HFFc6 (cell line): ENCODE measurements at places on chromosomes 11 and 22. TPM values are rescaled to one million over a fixed set of nuclear protein-coding genes. Genes with fewer than 3 reads are reported as not detected.

GRCh38 chr22:41491374-41492100 lies 22.6 kb downstream of the ACO2 start:
- DNase-seq: no peak

DNA sequence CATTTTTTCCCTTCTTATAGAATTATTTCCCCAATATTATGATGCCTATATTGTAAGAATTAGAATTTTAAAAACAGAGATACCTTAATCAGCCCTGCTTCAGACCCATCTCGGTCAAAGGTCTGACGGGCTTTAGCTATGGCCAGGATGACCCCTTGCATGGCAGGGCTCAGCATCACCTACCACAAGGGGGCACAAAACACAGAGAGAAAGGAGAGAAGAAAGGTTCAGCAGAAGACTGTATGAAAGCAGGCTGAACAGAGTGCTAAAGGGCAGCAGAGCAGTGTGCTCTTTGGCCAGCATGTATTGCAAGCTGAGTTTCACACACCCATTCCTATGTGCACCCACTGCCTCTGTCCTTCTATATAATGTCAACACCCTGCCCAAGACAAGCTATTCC lies 26.8 kb downstream of the CLDN25 start:
- DNase-seq: peak; percentile 31

Gene NPAS4
- 0.12 TPM in 1 of 3 replicates, not detected in the others for total RNA-seq

GRCh38 chr11:13851691-13852090 lies 110.8 kb upstream of the SPON1 start:
- DNase-seq: no peak

- no peak for DNase-seq
Measured at GRCh38 chr11:57219021-57219627, 17.9 kb downstream of the APLNR start.

Gene TRIM51
- not detected in 3 replicates for total RNA-seq

Gene CTSF
- 6.6 to 20.0 TPM (median 20.0 TPM) in 3 replicates for total RNA-seq

DNA sequence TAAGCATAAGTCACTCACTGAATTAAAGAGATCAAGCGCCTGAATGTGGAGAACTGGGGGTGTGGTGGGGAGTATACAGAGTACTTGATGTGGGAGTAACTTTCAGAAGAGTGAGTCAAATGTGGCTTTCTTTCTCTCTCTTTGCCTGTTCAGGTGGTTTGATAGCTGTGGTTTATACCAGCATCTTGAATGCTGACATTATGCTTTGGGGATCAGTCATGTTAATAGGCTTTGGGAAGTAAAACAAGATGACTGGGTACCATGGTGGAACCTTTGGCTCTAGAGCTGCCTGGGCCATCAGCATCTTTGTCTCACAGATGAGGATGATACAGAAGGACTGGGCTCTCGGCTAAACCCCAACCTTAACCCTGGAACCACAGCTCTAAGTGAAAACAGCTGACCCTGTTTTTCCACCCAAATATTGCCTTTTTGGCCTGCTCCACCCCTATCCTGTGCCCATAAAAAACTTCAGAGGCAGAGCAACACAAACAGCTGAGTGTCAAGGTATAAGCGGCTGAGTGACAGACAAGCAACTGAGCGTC lies 58.2 kb upstream of the GNAZ start:
- no peak for DNase-seq

Gene TYR
- not detected in 3 replicates for total RNA-seq

DNA sequence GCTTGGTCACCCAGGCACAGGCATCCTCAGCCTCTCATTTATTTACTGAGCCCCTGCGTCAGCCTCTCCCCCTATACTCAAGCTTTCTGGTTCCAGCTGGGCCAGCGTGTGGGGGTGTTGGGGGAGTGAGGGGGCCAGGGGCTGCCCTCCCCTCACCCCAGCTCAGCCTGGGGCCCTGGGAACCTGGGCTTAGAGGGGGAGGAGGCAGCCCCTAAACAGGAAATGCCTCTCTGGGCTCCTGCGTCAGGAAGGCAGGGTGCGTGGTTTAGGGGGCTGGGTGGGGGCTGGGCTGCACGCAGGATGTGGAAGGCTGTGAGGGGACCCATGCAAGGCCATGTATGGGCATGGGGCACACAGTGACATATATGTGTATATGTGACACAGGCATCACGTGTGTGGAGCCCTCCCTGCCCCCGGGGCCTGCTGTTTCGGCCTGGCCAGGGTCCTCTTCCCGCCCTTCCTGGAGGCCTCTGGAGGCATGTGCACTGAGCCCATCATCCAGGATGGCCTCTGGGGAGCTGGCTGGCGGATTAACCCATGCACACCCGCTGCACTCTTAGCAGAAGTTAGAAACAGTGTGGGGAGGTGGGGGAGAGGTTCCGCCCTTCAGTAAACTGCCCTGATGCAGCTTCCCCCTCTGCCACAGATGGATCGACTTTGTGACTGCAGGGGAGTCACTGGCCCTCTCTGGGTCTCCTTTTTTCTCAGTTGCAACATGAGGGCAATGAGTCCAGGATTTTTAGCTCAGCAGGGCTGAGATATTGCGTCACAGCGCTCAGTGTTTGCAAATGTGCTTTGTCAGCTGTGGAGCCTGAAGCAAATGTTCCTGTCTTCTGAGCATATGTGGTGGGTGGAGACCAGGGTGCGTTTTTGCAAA lies 1.1 kb upstream of the CD248 start:
- peak; percentile 61 for DNase-seq

DNA sequence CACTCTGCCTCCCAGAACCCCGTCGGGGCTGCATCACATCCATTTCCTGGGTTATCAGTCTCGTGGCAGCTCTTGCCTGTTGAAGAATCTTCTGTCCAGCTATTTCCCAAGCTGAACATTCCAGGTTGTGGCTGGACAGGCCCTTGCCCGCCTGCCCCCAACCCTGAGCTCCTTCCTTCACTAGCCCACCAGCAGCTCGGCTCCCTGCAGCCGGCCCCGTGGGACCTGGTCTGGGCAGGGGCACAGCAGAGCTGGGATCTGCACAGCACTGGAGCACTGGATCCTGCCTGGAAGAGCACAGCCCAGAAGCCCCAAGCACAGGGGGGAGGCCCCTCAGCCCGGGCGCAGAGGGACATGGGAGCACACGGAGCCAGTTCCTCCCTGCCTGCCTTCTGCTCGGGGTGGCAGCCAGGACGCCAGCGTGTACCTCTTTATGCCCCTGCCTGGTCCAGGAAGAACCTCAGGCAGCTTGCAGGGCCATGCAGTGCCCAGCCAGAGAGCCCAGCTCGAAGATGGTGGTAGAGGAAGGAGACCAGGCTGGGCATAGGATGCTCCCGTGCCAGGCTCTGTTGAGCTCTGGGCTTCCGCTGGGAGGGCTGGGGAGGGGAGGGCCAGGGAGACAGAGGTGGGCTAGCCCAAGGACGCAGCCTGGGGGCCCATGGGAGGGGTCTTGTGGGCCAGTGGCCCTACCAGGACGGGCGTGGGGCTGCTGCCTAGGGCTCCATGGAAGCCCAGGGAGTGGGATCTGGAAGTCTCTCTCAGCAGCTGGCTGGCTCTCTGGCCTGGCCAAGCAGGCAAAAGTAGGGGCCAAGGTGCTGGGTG lies 16.6 kb upstream of the GNB1L start:
- DNase-seq: no peak

- DNase-seq: no peak
Measured at GRCh38 chr11:95700471-95700817, 89.1 kb downstream of the FAM76B start.
